Osteocyte (in vitro differentiated cells): ENCODE measurements at places on chromosomes 3 and 15. TPM values are rescaled to one million over a fixed set of nuclear protein-coding genes. Genes with fewer than 3 reads are reported as not detected.
A peak's percentile ranks its signal among the peaks of the same experiment; 100 is the strongest.

DNA sequence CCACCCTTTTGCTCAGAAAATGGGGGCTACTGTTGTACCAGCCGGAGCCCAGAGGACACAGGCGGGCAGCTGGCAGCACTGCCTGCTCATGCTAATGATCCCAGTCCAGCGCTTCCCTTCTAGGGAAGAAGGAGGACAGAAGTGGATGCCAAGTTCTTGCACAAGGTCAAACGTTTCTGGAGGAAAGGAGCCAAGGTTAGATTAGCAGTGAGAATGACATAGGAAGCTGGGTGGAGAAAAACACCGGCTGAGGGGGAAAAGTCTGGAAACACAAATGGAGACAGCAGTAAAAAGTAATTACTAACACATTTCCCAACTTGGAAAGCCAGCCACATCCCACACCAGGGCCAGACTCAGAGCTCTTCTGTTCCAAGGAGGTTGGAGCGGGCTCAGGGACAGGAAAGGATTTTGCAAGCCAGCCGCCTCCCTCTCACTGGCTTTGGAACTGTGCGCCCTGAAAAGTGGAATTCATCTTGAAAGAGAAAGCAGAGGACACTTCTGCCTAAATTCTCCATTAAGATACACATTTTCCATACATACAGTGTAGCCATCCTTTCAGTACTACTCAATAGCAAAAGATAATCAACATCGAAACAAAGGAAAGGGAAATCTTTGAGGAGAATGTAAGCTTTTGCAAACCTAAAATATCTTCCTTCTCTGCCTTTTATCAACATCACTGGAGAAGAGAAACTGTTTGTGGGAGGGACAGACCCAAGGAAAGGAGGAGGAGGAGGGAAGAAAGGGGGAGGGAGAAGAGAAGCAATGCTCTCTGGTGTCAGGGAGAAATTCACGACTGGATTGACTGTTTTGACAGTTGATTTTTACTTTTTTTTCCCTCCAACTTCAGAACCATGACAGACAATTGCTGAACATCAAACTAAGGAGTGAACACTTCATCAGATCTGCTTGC is 133.6 kb downstream of the CD47 start:
- no peaks in the 10 kb centered on the region for H3K36me3 ChIP-seq
- H3K4me1 ChIP-seq, result peaks cover 9% of the 10 kb centered on the region
- H3K4me3 ChIP-seq, result no peak overlapping the region
- no peak overlapping the region for H3K27ac ChIP-seq
- peaks cover 14% of the 10 kb centered on the region for H3K27me3 ChIP-seq

DNA sequence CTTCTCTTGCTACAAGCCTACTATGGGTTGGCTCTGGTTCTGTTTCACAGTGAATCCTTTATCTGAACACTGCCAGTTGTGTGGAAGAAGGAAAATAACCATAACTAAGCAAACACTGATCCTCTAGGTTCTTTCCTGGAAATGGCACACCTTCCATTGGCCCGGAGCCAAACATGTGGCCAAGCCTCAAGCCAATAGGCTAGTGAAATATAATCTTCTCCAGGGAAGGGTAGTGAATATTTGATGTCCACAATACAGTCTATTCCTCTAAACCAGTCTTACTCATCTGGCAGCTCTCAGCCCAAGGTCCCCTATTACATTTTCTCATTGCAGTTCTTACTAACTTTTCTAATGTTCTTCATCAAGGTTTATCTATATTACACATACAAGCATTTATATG is 921.3 kb downstream of the TUSC7 start:
- H3K27ac ChIP-seq, result no peak overlapping the region
- no peak overlapping the region for H3K4me3 ChIP-seq
- peaks cover 48% of the 10 kb centered on the region for H3K4me1 ChIP-seq
- no peaks in the 10 kb centered on the region for H3K36me3 ChIP-seq
- H3K27me3 ChIP-seq, result peaks cover 8% of the 10 kb centered on the region
- no peak for DNase-seq

- no peak for DNase-seq
- no peaks in the 10 kb centered on the region for H3K36me3 ChIP-seq
- no peaks in the 10 kb centered on the region for H3K4me1 ChIP-seq
- peaks cover 18% of the 10 kb centered on the region for H3K27me3 ChIP-seq
- no peak overlapping the region for H3K4me3 ChIP-seq
Measured at GRCh38 chr3:9110316-9110715, 139.1 kb downstream of the SRGAP3 start.

Gene PGBD4
- 2.0 TPM in 2 replicates for total RNA-seq

- no peak overlapping the region for H3K27ac ChIP-seq
- no peak for DNase-seq
- no peaks in the 10 kb centered on the region for H3K36me3 ChIP-seq
- no peaks in the 10 kb centered on the region for H3K27me3 ChIP-seq
- no peak overlapping the region for H3K4me3 ChIP-seq
- H3K4me1 ChIP-seq, result peaks cover 2% of the 10 kb centered on the region
Measured at GRCh38 chr3:8729479-8729878, 4.1 kb upstream of the CAV3 start.

Gene OIP5
- 2.4 and 3.1 TPM in 2 replicates for total RNA-seq

GRCh38 chr3:113261626-113262303 is 50.4 kb downstream of the BOC start:
- no peak for DNase-seq
- H3K27me3 ChIP-seq, result no peaks in the 10 kb centered on the region
- H3K4me3 ChIP-seq, result no peak overlapping the region

- H3K4me3 ChIP-seq, result no peak overlapping the region
- H3K27ac ChIP-seq, result no peak overlapping the region
- DNase-seq, result no peak
- peaks cover 17% of the 10 kb centered on the region for H3K27me3 ChIP-seq
Measured at GRCh38 chr15:57820119-57820518, 113.6 kb downstream of the POLR2M start.

Gene IQCF5
- total RNA-seq, result not detected in 2 replicates

Gene IL17RE
- 0.89 and 1.4 TPM in 2 replicates for total RNA-seq

Gene SUCLG2
- 32.1 and 33.1 TPM in 2 replicates for total RNA-seq

Gene SERPINI2
- not detected in 2 replicates for total RNA-seq

DNA sequence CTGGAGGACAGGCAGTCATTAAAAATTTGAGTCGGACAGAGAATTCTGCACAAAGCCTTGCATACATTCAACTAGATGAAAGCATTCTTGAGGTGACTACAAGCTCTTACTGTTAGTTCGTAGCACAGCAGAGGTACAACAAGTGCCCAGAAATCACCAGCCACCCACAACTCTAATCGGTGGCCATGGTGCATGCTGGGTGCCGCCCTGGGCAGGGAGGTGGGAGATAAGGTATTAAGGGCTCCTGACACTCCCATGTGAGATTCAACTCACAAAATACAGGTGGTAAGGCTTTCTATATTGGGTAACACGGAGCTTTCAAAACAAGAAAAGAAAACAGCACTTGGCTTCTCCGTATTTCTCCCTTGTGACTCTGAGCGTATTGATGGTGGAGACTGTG is 66.0 kb downstream of the MEIS2 start:
- H3K27ac ChIP-seq, result no peak overlapping the region
- no peaks in the 10 kb centered on the region for H3K27me3 ChIP-seq
- H3K4me1 ChIP-seq, result peaks cover 47% of the 10 kb centered on the region
- no peak overlapping the region for H3K4me3 ChIP-seq
- DNase-seq, result no peak

Gene PCOLCE2
- 3.8 and 4.0 TPM in 2 replicates for total RNA-seq

- H3K4me3 ChIP-seq, result no peak overlapping the region
- H3K4me1 ChIP-seq, result no peaks in the 10 kb centered on the region
- peaks cover 2% of the 10 kb centered on the region for H3K36me3 ChIP-seq
- no peak for DNase-seq
Measured at GRCh38 chr15:99895189-99895955, 162.1 kb upstream of the LYSMD4 start.

- no peaks in the 10 kb centered on the region for H3K27me3 ChIP-seq
- H3K27ac ChIP-seq, result no peak overlapping the region
- H3K4me3 ChIP-seq, result no peak overlapping the region
- no peaks in the 10 kb centered on the region for H3K4me1 ChIP-seq
- DNase-seq, result no peak
Measured at GRCh38 chr3:110021659-110022058, 684.3 kb upstream of the DPPA4 start.

Gene SOX14
- not detected in 2 replicates for total RNA-seq

- DNase-seq, result no peak
- no peaks in the 10 kb centered on the region for H3K27me3 ChIP-seq
- no peaks in the 10 kb centered on the region for H3K4me1 ChIP-seq
- H3K36me3 ChIP-seq, result no peaks in the 10 kb centered on the region
Measured at GRCh38 chr3:51355891-51356578, 29.1 kb upstream of the MANF start.

Gene CRABP1
- 3.6 and 5.2 TPM in 2 replicates for total RNA-seq

DNA sequence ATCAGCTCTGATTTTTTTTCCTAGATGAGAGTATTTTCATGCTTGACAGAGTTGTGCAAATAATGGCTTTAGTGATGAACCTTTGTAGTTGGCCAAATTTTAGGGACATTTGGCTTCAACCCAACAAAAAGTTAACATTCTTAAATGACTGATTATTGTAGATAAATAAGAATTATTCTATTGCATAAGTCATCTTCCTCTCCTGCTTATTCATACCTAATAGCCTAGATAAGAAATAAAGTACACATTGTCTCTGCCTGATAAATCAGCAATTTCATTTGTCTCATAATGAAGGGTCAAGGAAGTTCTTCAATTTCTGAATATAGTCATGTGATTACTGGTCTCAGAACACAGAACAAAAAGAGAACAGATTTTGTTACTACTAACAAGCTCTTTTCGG is 428.9 kb upstream of the IL12A start:
- no peaks in the 10 kb centered on the region for H3K4me1 ChIP-seq
- no peak for DNase-seq
- H3K27me3 ChIP-seq, result peaks cover 61% of the 10 kb centered on the region
- no peak overlapping the region for H3K27ac ChIP-seq

GRCh38 chr15:74038707-74039655 is 43.4 kb downstream of the GOLGA6A start:
- peaks cover 10% of the 10 kb centered on the region for H3K36me3 ChIP-seq
- no peaks in the 10 kb centered on the region for H3K27me3 ChIP-seq

GRCh38 chr3:41370307-41370706 is 171.0 kb downstream of the CTNNB1 start:
- H3K4me1 ChIP-seq, result no peaks in the 10 kb centered on the region
- no peaks in the 10 kb centered on the region for H3K36me3 ChIP-seq
- H3K27me3 ChIP-seq, result peaks cover 2% of the 10 kb centered on the region
- no peak overlapping the region for H3K27ac ChIP-seq
- no peak overlapping the region for H3K4me3 ChIP-seq

Gene FANCD2OS
- not detected in 2 replicates for total RNA-seq

DNA sequence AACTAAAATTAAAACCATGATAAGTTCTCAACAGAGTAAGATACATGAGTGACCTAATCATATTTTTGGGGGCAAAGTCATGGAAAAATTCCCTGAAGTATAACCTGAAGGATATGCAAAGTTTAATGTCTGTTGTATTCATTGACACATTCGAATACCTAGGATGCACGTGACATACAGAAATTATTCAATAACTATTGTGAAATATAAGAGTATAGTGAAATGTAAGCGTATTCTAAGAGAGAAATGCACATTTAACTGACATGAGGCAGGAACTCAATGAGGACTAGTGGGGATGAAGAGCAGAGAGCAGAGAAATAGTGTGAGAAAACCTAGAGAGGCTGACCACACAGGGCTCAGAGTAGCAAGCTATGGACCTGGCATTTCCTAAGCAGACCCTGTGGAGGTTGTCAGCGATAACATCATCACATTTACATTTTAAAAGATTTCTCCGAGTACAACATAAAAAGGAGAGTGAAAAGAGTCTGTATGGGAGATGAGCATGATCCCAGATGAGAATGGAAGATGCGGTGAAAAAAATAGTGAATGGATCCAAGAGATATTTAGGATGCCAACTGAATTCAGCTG is 588.8 kb downstream of the MAGI1 start:
- H3K4me3 ChIP-seq, result no peak overlapping the region
- H3K36me3 ChIP-seq, result peaks cover 3% of the 10 kb centered on the region
- no peaks in the 10 kb centered on the region for H3K4me1 ChIP-seq
- H3K27me3 ChIP-seq, result no peaks in the 10 kb centered on the region

Gene ZCWPW2
- 1.2 and 1.9 TPM in 2 replicates for total RNA-seq

Gene BCL2A1
- total RNA-seq, result not detected in 2 replicates

GRCh38 chr3:24069045-24069444 is 124.0 kb downstream of the NR1D2 start:
- no peak overlapping the region for H3K27ac ChIP-seq
- no peak for DNase-seq
- H3K4me1 ChIP-seq, result no peaks in the 10 kb centered on the region
- H3K27me3 ChIP-seq, result no peaks in the 10 kb centered on the region
- no peak overlapping the region for H3K4me3 ChIP-seq

DNA sequence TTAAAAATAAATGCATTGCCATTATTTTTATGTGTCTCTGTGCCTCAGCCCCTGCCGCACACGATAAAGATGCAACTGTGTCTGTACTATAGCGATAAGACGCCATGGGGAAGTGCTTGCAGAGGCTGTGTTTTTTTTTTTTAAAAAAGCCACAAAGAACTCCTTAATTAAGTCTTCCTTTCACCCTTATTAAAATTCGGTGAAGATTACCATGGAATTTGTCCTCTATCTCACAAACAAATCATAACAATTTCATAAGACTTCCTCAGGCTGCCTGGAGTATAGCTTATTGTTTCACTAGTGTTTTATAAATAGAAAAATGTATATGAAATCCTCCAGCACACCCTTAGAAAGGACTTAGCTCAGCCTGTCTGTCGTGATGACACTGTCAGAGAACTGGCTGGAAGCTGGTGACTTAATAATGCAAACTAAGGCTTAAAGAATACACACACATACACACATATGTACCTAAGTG is 374.8 kb upstream of the SLCO3A1 start:
- H3K27me3 ChIP-seq, result peaks cover 16% of the 10 kb centered on the region
- DNase-seq, result no peak
- H3K36me3 ChIP-seq, result no peaks in the 10 kb centered on the region
- H3K4me3 ChIP-seq, result no peak overlapping the region
- no peaks in the 10 kb centered on the region for H3K4me1 ChIP-seq

DNA sequence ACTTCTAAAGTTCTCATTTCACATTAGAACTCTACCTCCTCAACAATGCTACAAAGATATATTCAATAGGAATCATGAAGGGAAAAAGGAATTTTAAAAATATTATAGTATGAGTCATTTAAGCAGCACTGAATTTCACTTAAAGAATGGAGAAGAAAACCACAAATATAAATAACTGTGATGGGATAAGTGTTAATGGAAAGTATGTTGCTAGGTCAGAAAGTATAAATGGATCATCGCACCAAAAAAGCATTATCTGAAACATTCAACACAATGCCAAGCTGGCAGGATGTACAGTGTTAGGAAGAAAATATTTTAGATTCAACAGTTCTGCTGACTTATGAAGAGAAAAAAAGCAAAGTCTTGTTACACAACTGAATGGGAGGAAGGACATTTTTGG is 101.4 kb downstream of the TFG start:
- H3K36me3 ChIP-seq, result peaks cover 2% of the 10 kb centered on the region
- no peaks in the 10 kb centered on the region for H3K27me3 ChIP-seq
- DNase-seq, result no peak
- peak overlapping the region; percentile 83 for H3K27ac ChIP-seq
- peaks cover 17% of the 10 kb centered on the region for H3K4me1 ChIP-seq
- no peak overlapping the region for H3K4me3 ChIP-seq

GRCh38 chr3:101527441-101527840 is 14.4 kb upstream of the SENP7 start:
- no peak for DNase-seq
- no peak overlapping the region for H3K27ac ChIP-seq
- peaks cover 12% of the 10 kb centered on the region for H3K27me3 ChIP-seq
- no peaks in the 10 kb centered on the region for H3K4me1 ChIP-seq

Gene GP9
- total RNA-seq, result not detected in 2 replicates

GRCh38 chr3:77329116-77329515 is 289.2 kb downstream of the ROBO2 start:
- H3K27me3 ChIP-seq, result no peaks in the 10 kb centered on the region
- DNase-seq, result no peak
- no peak overlapping the region for H3K4me3 ChIP-seq

- no peak for DNase-seq
- H3K27me3 ChIP-seq, result peaks cover 70% of the 10 kb centered on the region
Measured at GRCh38 chr15:34772312-34772711, 17.5 kb upstream of the GJD2 start.
